ENCODE measurements at places on chromosomes 2 and 18.

DNA sequence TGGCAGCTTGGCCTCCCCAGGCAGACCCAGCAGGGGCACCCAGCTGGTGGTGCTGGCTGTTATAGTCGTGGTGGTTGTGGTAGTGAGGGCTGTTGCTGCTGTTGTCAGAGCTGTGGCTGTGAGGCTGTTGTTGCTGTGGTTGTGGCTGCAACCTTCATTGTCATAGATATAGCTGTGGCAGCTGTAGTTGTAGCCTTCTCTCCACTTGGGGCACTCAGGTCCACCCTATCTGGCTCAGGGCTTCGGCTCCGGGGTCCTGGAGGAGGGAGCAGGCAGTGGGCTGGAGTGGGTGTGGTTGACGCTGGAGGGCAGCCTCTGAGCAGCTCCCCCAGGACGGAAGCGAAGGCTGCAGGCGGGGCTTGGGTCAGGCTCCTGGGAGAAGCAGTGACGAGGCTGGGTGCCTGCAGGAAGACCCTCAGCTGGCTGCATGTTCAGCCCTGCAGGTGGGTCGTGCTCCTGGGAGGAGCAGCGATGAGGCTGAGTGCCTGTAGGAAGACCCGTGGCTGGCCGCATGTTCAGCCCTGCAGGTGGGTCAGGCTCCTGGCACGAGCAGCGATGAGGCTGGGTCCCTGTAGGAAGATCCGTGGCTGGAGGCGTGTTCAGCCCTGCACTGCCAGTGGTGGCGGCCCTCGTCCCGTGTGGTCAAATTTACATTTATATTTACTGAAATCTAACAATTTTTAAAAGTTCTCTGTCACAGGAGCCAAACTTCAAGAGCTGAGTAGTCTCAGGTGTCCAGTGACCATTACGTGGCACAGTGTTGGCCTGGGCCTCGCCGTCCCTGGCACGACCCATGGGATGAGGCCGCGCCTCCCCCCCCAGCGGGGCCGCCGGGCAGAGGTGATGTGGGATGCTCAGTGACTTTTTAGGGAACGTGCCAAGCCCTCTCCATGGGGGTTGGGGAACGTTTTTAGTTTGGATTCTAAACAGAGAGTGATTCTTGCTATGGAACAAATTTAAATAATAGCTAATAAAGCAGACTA is 79.2 kb upstream of the PXDN start:
- peaks cover 43% of the 10 kb centered on the region for H3K4me1 ChIP-seq
- no peaks in the 10 kb centered on the region for H3K36me3 ChIP-seq
- peak overlapping the region; percentile 75 for H3K4me3 ChIP-seq
- H3K27me3 ChIP-seq, result no peaks in the 10 kb centered on the region
- DNase-seq, result no peak

GRCh38 chr2:51027442-51027841 is 4.5 kb downstream of the NRXN1 start:
- no peaks in the 10 kb centered on the region for H3K4me1 ChIP-seq
- H3K27ac ChIP-seq, result no peak overlapping the region
- no peak overlapping the region for H3K4me3 ChIP-seq
- H3K27me3 ChIP-seq, result no peaks in the 10 kb centered on the region
- no peaks in the 10 kb centered on the region for H3K36me3 ChIP-seq

DNA sequence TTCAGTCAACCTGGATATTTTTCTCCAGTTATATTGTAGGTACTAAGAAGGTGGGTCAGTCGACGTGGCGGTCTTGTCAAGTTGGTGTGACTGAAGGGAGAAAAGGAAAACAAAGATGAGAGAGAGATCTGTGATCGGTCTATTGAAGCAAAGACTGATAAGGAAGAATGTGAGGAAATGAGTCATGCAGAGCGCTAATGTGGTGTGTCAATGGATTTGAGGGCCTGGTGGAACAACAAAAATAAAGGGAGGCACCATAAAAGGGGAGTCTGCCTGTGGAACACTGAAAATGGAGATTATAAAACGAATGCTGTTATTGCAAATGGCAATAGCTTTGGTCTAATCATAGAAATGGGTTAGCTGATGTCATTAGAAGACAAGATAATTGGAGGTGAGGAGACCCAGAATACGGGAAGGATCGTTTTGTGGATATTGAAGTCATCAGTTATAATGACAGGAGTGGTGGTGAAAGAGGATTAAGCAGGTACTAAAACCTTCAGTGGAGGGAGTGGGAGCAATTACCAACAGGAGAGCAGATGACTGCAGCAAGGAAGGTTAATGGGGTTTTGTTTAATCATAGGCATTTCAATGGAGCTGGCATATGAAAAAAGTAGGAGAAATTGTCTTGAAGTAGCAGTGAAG is 599.1 kb upstream of the FSHR start:
- no peaks in the 10 kb centered on the region for H3K4me1 ChIP-seq
- no peaks in the 10 kb centered on the region for H3K36me3 ChIP-seq
- H3K27me3 ChIP-seq, result no peaks in the 10 kb centered on the region
- DNase-seq, result no peak
- H3K27ac ChIP-seq, result no peak overlapping the region

DNA sequence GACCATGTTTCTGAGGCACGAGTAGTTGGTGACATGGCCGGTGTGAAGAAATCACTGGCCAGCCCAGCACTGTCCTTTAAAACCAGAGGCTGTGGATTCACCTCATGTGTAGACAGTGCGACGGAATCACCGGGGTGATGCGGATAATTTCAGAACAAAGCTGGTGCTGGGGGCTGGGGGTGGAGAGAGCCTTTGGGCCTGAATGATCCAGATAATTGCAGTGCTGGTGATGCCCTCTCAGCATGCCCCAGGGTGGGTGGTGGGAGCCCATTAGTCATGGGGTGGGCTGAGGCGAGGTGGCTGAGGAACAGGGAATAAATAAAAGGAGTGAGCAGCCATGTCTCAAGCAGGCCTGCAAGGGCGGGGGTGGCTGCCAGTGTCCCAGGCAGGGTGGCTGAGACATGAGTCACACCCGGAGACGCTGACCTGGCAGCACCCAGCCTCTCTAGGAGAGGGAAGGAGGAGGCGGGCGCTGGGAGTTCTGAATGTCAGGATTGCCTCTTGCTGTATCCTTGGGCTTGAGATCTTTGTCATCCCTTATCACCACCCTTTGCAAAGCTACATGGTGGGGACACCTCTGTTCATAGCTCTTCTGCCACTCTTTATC is 151.1 kb upstream of the MSH6 start:
- peak; percentile 40 for DNase-seq
- no peaks in the 10 kb centered on the region for H3K36me3 ChIP-seq
- H3K27me3 ChIP-seq, result no peaks in the 10 kb centered on the region
- H3K4me3 ChIP-seq, result no peak overlapping the region
- peaks cover 26% of the 10 kb centered on the region for H3K4me1 ChIP-seq
- H3K27ac ChIP-seq, result peak overlapping the region; percentile 40

DNA sequence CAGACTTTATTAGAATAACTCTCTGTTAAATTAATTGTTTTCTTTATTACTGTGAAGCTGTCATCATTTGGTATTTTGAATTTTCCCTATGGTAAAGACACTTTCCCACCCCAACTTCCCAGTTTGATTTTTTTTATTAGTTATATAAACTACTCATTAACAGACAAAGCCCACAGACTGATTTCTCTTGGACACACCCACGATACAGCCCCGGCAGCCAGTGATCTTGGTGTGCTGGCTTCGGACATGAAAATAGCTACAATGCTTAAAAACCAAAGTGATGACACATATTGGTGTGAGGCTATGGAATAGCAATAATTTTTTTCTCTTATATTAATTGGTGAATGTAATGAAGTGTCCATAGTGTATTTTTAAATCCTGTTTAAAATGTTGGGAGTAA is 225.4 kb upstream of the SIX3 start:
- H3K27ac ChIP-seq, result no peak overlapping the region
- H3K27me3 ChIP-seq, result no peaks in the 10 kb centered on the region
- no peaks in the 10 kb centered on the region for H3K4me1 ChIP-seq
- no peaks in the 10 kb centered on the region for H3K36me3 ChIP-seq
- no peak for DNase-seq

DNA sequence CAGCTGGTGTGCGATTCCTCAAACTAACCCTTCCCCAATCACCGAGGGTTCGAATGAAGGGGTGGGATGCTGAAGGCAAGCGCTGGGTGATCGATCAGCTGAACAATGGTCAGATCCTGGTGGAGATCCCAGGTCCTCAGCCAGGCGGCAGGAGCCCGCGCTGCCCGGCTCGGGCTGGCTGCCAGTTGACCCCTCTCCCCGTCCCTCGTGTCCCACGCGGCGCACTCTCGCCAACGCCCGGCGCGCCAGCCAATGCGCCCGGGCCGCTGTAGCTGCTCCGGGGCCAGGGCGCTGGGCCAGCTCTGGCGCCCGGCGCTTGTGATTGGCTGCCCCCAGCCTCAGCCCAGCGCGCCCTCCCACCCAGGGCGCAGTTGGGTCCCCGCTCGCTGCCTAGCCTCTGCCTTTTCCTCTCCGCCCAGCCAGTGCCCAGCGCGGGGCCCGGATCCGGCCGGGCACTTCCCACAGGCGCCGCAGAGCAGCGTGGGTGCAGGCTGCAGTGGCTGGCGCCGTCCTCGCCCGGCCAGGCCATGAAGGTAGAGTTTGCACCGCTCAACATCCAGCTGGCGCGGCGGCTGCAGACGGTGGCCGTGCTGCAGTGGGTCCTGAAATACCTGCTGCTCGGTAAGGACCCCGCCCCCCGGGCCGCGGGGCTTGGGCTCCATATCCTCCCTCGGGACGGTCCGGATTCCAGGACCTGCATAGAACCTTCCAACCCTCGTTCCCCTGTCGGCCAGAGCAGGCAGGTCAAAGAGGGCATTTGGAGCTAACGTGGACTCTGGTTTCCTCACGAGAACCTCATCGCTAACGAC is at the start of gene MOGAT1:
MOGAT1 (plus strand) TSS at position 400 of the 809 bp plus-strand sequence; CDS start at position 528, 128 bp downstream.
- no peak for DNase-seq
- H3K4me3 ChIP-seq, result peak within 1 kb of the TSS; percentile 71
- no peak within 1 kb of the TSS for H3K27ac ChIP-seq
- H3K27me3 ChIP-seq, result no peaks in the 10 kb centered on the region
- peaks cover 5% of the 10 kb centered on the region for H3K4me1 ChIP-seq

- H3K4me3 ChIP-seq, result no peak overlapping the region
- H3K4me1 ChIP-seq, result no peaks in the 10 kb centered on the region
- no peak for DNase-seq
- H3K27ac ChIP-seq, result no peak overlapping the region
- no peaks in the 10 kb centered on the region for H3K27me3 ChIP-seq
These were observed 370.8 kb upstream of the NT5C1B start for GRCh38 chr2:18959952-18960717.

GRCh38 chr2:181553244-181553643 is 96.1 kb downstream of the ITGA4 start:
- no peak overlapping the region for H3K27ac ChIP-seq
- H3K27me3 ChIP-seq, result no peaks in the 10 kb centered on the region
- H3K4me3 ChIP-seq, result no peak overlapping the region
- no peaks in the 10 kb centered on the region for H3K4me1 ChIP-seq
- no peaks in the 10 kb centered on the region for H3K36me3 ChIP-seq

- H3K4me1 ChIP-seq, result peaks cover 14% of the 10 kb centered on the region
- H3K36me3 ChIP-seq, result peaks cover 17% of the 10 kb centered on the region
- H3K4me3 ChIP-seq, result no peak overlapping the region
- DNase-seq, result no peak
These were observed 21.0 kb upstream of the CDKL4 start for GRCh38 chr2:39264733-39265132.

DNA sequence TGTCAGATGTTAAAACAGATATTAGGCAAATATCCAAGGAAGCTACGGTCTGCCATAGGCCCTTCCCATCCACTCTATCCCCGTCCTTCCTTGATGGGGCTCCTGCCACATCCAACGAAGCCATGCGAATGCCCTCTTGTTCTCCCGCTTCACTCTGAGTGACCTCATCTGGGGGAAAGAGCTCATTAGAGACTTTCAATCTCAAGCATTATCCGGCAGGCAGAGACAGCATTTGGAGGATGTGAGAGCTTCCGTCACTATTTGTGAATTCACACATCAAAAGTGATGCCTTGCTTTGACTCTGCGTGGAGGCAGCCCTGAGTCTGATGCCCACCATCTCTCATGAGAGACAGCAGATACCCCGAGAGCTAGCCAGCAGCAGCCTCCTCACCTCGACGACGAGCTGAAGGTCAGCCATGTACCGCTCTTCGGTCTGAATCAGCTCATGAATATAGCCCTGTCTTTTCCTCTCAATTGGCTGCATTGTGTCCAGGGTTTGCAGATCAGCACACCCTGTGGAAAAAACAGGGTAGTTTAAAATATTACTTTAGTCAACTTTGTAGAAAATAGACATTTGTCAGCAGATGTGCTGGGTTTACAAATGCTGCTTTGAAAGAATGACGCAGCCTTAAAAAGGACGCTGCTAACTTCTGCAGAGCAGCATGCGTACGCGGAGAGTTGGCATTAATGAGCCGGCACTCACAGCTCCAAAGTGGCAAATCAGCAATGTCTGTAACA is 45.9 kb downstream of the FAM228A start:
- DNase-seq, result no peak
- H3K27ac ChIP-seq, result no peak overlapping the region
- no peaks in the 10 kb centered on the region for H3K27me3 ChIP-seq
- peaks cover 16% of the 10 kb centered on the region for H3K36me3 ChIP-seq

DNA sequence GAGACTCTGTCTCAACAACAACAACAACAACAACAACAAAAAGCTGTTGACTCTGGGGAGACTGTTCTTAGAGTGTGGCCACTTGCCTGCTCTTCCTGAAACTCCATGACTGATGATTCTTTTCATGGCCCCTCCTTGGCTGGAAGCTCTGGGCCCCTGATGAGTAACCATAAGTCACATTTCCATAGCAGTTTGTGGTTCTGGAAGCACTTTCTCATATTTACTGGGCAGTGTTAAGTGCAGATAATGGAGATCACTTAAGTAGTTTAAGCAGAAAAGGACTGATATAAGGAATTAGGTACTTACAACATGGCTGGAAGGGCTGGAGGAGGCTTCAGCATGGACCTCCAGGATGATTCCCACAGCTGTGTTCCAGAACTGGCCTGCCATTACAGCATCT is 147.3 kb upstream of the DLX2 start:
- no peaks in the 10 kb centered on the region for H3K4me1 ChIP-seq
- no peaks in the 10 kb centered on the region for H3K36me3 ChIP-seq
- H3K27me3 ChIP-seq, result no peaks in the 10 kb centered on the region
- no peak overlapping the region for H3K4me3 ChIP-seq
- DNase-seq, result no peak

- no peaks in the 10 kb centered on the region for H3K27me3 ChIP-seq
- H3K4me1 ChIP-seq, result peaks cover 16% of the 10 kb centered on the region
- no peak overlapping the region for H3K4me3 ChIP-seq
- peak overlapping the region; percentile 35 for H3K27ac ChIP-seq
- no peak for DNase-seq
These were observed 112.3 kb downstream of the PXDN start for GRCh38 chr2:1632002-1632348.

- no peak overlapping the region for H3K4me3 ChIP-seq
- no peaks in the 10 kb centered on the region for H3K27me3 ChIP-seq
- no peaks in the 10 kb centered on the region for H3K36me3 ChIP-seq
- peaks cover 12% of the 10 kb centered on the region for H3K4me1 ChIP-seq
These were observed 187.7 kb downstream of the LOXHD1 start for GRCh38 chr18:46469186-46469915.
